ENCODE measurements at places on chromosomes 13 and 19.

DNA sequence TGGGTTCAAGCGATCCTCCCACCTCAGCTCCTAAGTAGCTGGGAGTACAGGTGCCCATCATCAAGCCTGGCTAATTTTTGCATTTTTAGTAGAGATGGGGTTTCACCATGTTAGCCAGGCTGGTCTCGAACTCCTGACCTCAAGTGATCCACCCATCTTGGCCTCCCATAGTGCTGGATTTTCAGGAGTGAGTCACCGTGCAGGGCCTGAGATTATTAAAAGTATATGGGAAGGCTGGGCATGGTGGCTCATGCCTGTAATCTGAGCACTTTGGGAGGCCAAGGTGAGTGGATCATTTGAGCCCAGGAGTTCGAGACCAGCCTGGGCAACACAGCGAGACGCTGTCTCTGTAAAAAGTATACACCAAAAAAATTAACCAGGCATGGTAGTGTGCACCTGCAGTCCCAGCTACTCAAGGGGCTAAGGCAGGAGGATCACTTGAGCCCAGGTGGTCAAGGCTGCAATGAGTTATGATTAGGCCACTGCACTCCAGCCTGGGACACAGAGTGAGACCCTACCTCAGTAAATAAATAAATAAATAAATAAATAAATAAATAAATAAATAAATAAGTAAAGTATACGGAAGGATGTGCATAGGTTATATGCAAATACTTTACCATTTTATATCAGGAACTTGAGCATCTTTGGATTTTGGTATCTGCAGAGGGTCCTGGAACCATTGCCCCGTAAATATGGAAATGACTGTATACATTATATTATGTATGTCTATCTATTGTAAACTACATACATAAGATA, 854 bp downstream of the IL12RB1 start:
- no peak for DNase-seq

DNA sequence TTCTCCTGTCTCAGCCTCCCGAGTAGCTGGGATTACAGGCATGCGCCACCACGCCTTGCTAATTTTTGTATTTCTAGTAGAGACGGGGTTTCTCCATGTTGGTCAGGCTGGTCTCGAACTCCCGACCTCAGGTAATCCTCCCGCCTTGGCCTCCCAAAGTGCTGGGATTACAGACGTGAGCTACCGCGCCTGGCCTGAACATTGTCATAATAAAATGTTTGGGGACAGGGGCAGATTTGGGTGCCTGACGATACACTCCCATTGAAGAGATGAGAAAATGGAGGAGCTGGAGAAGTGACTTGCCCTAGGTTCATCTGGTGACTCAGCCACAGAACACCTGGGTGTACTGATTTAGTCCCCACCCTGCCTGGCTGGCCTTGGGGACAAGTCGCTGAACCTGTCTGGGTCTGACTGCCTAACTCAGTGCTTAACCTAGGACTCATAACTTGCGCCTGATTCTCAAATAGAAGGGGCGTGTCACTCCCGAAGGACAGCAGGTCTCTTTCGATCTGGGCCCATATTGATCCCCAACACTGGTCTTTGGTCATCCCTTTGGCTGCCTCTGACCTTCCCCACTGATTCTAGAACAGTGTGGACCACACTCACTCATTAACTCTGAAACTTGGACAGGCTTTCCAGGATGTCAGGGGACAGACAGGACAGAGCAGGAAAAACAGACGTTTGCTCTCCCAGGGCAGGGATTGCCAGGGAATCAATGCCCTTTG, 7.6 kb upstream of the BICRA start:
- no peak for DNase-seq

- DNase-seq: no peak
These were observed 34.4 kb downstream of the DNAJC15 start for GRCh38 chr13:43057653-43058317.

- no peak for DNase-seq
These were observed 387.4 kb downstream of the PCDH9 start for GRCh38 chr13:66842766-66843165.

GRCh38 chr19:34787059-34787824, 14.2 kb upstream of the ZNF599 start:
- DNase-seq: no peak

DNA sequence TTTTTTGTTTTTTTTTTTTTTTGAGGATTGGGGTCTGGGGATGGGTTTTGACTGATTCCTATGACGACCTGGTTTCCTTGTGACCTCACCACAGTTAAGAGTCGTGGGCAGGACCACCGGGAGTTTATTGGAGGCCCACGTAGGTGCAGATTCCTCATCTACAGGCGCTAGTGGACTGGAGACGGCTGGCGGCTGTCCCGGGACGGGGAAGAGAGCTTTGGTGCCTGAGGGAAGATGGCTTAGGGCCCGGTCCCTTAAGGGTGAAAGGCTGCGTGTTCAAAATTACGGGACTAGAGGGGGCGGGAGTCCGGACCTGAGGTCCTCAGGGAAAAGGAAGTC, 682 bp upstream of the TEAD2 start:
- DNase-seq: no peak

GRCh38 chr19:2639999-2640398, 62.5 kb downstream of the GNG7 start:
- DNase-seq: no peak

Data from cortex of kidney (tissue), 1 donor.